ENCODE measurements at places on chromosomes 2 and 18.

DNA sequence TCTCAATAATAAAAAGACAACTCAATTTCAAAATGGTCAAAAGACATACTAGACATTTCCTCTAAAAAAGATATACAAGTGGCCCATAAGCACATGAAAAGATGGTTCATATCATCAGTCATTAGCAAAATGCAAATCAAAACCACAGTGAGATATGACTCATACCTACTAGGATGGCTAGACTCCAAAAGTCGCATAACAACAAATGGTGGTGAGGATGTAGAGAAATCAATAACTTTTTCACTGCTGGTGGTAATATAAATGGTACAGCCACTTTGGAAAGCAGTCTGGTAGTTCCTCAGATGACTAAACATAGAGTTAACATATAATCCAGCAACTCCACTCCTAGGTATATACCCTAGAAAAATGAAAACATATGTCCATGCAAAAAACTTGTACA, 242.3 kb upstream of the NOL4 start:
- no peak for DNase-seq

GRCh38 chr2:219274361-219274921, 4.7 kb upstream of the DNAJB2 start:
- peak; percentile 87 for DNase-seq

DNA sequence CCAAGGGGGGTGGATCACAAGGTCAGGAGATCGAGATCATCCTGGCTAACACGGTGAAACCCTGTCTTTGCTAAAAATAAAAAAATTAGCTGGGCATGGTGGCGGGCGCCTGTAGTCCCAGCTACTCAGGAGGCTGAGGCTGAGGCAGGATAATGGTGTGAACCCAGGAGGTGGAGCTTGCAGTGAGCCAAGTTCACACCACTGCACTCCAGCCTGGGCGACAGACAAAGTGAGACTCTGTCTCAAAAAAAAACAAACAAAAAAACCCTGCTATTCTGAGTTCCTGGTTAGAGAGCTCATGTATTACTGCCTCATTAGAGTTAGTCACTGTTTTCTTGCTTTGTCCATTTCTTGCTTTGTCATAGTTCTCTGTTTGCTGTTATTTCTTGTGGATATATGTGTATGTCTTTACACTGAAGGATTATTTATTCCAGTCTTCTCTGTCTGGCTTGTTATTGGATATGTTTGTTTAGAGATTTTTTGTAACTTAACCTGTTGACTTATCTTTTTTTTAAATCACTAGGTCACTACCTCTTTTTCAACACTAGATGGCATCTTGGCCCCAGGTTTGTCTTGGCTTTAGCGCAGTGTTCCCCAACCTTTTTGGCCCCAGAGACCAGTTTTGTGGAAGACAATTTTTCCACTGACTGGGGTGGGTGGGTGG, 17.0 kb downstream of the TTLL4 start:
- DNase-seq, result no peak

GRCh38 chr2:182883451-182883850, 17.0 kb upstream of the FRZB start:
- DNase-seq, result no peak

DNA sequence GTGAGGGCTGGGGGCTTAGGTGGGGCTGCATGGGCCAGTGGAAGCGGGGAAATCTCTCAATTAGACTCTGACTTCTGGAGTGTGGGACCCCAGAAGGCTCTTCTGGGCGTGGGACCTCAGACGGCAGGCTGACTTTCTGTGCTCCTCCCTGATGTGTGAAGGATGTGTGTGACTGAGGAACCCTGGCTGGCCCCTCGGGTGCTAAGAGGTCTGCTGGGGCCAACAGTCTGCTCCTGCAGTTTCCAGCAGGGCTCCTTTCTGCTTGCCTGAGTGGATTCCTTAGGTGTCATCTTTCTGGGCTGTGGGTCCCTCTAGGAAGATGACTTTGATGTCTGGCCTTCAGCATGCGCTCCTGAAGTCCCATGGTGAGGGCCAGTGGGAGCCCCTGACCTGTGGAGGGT, 167.5 kb downstream of the DYSF start:
- DNase-seq, result no peak

- no peak for DNase-seq
Observed at GRCh38 chr18:39648616-39649015, 2083.0 kb upstream of the CELF4 start.

- no peak for DNase-seq
Observed at GRCh38 chr2:15720561-15721307, 129.1 kb downstream of the DDX1 start.

DNA sequence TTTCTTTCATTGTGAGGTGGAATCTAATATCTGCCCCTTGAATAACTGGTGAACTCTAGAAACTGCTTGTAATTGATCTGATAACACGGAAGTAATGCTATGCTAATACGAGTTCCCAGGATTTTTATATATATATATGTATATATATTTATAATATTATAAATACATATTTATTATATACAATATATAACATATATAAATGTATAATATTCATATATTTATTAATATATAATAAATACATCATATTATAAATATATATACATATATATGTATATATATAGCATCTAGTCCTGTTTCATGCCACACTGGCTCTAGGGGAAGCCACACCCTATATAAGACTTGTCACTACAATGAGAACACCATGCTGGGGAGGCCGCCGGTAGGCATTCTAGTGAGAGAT, 156.7 kb upstream of the CDH19 start:
- DNase-seq, result no peak

- DNase-seq, result no peak
Observed at GRCh38 chr18:9330419-9330818, 4.2 kb upstream of the TWSG1 start.

DNA sequence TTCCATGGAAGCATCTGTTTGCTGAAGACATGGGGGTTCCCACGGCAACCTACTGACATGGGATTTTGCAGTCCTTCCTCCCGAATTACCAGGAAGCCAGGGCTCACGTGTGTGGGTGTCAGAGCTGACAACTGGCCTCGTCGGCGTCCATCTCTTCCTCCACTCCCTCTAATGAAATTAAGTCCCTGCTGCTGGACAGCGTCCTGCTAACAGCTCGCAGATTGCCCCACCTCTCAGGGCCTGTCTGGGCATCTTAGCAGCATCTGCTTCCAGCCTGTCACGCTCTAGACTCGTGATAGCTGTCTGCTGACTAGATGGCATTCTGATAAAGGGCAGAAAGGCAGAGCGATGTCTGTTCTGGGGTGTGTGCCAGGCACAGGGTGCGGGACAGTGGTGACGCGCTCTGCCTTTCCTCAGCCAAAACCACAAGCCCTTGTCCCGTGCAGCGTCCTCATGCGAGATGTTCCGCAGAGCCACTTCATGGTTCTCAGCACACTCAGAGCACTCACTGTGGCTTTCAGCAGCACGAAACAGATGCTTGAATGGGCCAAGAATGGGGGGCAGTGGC, 161.1 kb downstream of the ARL4C start:
- peak; percentile 81 for DNase-seq

DNA sequence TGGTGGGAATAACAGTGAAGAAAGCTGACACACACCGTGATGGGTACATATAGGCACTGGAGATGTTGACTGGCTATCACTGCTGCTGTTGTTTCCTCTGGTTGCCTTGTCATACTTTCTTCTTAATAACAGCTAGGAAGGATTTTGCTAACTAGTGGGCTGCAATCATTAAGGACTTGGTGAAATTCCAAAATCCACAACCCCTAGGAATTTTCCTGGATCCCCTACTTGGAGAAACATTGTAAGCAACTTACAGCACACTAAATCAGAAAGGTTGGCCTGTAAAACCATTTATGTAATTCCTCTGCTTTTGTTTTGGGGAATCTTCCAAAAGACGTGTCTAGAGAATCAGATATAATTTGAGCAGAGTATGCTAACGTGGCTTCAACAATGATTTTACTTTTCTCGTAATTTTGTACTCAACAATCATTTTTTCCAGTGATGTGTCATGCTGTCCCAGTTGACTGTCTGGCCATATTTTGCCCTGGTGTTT, 8.0 kb upstream of the COL3A1 start:
- no peak for DNase-seq

DNA sequence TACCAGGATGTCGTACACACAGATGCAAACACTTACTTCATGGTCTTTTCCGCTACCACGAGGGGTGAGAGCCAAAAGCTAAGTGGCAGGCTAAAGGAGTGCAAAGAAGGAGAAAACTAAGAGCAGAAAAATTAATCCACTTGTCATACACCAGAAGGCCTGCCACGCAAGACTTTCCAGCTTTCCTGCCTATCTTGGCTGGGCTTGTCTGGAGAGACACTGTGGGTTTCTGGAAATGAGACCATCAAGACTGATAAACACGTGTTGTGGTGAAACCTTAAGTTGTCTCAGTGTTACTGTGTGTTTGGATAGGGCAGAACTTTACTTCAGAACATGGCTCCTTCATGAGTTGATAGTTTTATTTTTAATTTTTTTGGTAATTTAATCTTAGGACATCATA, 175.6 kb downstream of the FMNL2 start:
- DNase-seq, result no peak

DNA sequence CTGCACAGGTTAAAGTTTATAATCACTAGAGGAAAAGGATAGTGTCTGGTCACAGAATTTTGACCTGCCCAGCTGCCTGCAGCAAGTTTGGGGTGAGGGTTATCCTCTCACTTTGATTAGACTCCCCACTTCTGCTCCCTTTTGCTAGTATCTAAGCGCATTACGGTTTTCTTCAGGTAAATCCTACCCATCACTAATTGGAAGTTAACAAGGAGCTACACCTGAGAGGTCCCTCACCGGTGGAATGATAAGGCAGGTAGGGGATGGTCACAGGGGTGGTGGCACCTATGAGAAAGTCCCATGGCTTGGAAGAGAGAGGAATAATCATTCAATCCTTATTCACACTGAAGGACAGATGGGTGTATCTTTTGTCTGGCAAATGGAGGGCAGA, 7.6 kb downstream of the BCL2 start:
- DNase-seq, result no peak

DNA sequence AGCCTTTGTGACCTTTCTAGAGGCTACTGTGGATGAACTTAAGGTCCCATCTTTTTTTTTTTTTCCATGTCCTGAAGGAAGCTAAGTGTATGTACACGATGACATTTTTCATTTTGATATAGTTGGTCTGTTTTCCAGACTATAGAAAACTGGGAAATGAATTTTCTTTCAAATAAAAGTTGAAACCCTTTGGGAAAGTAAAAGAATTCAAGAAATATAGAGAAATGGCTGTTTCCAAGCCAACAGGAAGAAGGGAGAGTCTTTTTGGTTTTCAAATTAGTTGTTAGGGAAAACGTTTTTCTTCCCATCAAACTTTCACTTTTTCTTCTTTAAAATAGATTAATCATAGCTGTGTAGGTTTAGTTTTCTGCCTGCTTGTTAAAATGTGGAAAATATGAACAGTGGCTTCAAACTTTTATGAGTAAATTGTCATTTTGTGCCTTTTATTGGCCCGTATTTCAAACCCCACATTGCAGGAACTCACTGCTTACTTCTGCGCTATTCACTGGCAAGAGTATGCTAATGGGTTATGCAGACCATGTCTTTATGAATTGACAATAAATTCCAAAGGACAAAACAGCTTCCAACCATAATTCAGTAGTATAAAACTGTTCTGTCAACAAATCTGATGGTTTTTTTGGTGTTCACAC, 27.7 kb upstream of the LYPD1 start:
- DNase-seq, result no peak

- no peak for DNase-seq
Observed at GRCh38 chr2:64362562-64363026, 91.4 kb upstream of the LGALSL start.

DNA sequence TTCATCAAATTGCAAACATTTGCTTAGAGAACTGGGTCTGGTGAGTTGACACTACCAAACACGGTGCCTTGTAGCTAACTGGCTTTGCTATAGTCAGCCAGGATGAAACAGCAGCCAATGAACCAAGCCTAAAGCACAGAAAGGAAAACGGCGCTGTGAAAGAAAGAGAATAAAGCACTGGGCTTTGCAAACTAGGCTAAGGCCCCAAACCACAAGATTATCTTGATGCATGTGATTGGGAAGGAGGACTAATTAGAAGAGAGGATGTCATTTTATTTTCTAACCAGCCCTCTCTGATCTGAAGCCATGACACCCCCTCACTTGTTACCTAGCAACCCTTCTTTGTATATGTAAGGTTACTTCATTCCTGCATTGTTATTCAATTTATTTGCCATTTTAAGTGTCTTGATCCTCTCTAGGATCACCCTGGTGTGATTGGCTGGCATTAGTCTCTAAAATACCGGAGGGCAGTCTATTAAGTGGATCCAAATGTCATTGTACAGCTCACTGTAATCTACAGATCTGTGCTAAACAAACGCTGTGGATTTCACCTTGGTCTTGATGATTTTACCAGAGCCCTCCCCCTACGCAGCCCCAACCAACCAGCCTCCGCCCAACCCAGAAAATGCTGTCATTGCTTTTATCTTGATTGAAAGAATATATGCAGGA, 395.4 kb upstream of the ACVR2A start:
- DNase-seq, result no peak

DNA sequence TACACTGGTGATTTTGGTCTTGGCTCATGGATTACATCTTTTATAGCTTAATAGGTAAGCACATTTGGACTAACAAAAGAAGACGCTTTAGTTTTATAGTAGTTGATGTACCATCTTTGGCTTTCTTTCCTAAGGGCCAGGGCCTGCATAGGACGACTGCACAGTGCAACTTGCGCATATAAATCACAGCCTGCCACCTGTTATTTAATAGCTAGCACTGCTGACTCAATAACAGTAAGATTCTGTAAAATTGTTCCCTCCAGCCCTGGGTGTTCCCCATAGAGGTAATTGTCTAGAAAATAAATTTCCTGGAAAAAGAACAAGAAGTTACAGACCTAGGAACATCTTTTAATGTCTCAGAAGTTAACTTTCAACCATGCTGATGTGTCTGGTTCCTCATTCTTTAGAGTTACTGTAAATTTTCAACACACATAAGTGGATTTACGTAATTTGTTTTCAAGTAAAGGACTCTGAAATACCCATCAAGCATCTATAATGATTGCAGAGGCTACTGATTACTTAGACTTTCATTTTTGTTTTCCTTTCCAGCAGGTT, 594.2 kb upstream of the NXPH2 start:
- DNase-seq, result no peak

DNA sequence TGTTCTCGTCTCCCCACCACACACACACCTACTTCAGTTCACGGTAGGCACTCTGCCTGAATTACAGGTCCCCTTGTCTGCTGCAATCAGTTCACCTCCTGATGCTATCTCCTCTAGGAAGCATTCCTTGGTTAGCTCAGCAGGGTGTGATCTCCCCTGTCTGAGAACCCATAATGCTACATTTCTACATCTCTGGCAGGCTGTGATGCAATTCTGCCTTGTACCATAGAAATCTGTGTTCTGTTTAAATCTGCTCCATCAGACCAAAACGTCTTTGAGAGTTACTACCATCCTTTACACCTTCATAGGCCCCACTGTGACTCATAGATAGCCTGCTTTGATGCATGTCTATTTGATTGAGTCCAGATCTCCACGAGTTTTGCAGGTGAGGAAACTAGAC, 103.9 kb downstream of the TTC32 start:
- DNase-seq, result no peak

DNA sequence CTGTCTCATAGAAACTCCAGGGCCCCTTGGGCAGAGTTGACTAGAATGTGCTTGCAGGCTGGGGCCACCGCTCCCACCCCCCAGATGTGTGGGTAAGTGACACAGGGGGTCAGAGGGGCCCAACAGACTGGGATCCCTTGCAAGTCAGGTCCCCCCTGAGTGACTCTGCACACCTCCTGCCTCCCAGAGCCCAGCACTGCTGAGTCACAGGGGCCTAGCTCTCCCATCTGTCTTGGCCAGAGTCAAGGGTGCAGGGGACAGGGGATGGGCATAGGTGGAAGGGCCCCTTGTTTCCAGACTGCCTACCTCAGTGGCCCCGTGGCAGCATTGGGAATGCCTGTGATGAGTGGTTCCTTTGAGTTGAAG, 11.4 kb downstream of the SH2D6 start:
- no peak for DNase-seq

GRCh38 chr18:59846814-59847490, 52.8 kb upstream of the PMAIP1 start:
- peak; percentile 34 for DNase-seq

Measured in HFFc6 (cell line).